SHP77 treated with DMSO at 0.1 percent for 48 hours (cell line): ENCODE measurements at places on chromosomes 6 and 20.

- no peak for DNase-seq
These were observed 5.7 kb upstream of the PLN start for GRCh38 chr6:118542184-118542952.

GRCh38 chr20:43065299-43065698 is 124.4 kb downstream of the PTPRT start:
- DNase-seq: no peak

GRCh38 chr6:29653452-29654038 is 3.3 kb upstream of the MOG start:
- peak; percentile 68 for DNase-seq

DNA sequence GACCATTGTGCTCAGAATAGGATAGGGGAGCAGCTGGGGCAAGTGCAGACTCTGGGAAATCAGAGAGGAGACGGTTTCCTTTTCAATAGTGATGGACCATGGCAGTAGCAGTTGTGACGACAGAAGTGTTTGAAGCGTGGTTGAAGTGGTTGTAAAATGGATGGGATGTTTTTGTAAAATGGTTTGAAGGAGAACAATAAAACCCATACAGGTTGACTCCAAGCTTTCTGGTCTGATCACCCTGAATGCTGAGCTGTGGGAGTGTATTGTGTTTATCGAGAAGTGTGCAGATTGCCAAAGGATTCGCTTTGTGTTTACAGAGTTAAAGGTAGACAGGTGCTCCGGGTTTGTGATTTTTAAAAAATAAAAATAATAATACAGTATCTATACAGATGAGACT is 255.2 kb upstream of the SULF2 start:
- no peak for DNase-seq

DNA sequence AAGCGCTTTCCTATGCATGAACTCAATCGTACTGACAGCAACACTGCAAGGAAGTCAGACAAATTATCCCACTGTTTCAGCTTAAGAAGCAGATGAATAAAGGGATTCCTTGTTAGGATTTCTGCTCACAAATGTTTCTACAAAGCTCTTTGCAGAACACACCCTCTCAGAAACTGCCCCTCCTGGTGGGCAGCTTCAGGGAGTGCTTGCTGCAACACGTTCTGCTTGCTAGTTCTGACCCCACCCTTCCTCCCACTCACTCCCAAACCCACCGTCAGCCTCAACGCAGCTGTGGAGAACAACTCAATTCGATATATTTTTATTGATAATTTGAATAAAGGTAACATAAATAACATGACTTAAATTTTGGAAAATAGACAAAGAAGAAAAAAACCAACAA is 250.8 kb upstream of the PRDM1 start:
- no peak for DNase-seq

DNA sequence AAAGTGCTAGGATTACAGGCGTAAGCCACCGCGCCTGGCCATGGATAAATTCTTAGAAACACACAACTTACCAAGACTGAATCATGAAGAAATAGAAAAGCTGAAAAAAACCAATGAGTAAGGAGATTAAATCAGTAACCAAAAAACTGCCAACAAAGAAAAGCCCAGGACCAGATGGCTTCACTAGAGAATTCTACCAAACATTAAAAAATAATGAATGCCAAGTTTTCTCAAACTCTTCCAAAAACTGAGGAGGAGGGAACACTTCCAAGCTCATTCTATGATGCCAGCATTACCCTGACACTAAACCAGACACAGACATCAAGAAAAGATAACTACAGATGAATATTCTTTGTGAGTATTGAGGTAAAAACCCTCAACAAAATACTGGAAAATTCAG is 44.3 kb downstream of the USP49 start:
- no peak for DNase-seq

GRCh38 chr6:47917811-47918210 is 136.0 kb downstream of the OPN5 start:
- no peak for DNase-seq

DNA sequence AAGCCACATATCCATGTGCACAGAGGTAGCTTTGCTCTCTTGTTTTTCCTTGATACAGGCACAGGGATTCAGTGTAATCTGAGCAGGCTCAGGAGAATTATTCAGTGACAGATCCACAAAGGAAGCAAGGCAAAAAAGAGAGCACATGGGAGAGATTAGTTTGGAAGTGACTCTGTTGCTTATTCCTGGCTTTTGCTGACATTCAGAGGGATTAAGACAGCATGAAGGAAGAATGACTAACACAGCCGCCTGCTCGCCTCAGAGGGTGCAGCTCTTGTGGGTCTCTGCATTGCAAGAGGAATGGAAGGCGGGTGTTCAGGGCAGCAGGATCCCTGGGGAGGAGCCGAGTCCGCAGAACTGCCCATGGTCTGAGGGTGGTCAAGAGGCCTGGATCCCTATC is 203.4 kb upstream of the KCNQ5 start:
- DNase-seq: no peak

DNA sequence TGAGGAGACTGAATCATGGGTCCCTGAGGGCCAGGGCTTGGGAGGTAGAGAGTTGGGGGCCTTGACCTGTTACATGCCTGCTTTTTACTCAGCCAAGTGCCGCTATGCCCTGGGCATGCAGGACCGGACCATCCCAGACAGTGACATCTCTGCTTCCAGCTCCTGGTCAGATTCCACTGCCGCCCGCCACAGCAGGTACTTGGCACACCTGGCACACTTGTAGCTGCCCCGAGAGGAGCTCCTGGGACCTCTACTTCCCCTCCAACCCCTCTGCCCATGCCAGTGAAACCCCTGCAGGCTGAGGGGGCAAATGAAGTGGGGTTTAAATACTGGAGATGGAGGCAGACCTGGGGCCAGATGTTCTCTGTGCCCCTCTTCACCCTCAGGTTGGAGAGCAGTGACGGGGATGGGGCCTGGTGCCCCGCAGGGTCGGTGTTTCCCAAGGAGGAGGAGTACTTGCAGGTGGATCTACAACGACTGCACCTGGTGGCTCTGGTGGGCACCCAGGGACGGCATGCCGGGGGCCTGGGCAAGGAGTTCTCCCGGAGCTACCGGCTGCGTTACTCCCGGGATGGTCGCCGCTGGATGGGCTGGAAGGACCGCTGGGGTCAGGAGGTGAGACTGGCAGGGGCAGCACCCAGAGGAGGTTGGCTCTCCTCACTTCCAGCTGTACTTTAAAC is 4.6 kb downstream of the DDR1 start:
- DNase-seq: no peak

DNA sequence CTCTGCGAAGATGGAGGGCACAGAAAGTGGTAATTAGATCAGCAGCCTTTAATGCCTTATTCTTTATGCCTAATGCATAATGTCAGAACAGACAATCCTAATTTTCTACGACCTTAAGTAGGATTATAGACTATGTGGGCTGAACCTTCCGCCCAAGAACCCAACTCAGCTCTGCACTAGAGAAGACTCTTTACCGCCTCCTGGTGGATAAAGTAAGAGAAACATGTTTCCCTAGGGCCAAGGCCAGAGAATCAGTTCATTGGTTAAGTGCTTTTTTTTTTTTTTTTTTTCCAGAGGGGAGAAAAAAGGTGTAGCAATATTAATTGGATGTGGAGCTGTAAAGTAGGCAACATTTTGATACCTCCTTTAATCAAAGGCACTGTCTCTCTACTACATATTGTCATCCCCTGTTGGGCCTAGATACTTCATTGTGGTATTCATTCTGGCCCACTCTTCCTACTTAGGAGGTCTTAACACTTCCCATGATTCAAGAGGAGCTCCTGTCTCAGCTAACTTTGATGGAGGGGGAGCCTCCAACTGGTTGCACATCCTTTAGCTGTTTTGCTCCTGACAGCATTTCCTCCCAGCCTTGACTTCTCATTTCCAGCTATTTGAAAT is 124.9 kb upstream of the NRN1 start:
- DNase-seq: no peak

DNA sequence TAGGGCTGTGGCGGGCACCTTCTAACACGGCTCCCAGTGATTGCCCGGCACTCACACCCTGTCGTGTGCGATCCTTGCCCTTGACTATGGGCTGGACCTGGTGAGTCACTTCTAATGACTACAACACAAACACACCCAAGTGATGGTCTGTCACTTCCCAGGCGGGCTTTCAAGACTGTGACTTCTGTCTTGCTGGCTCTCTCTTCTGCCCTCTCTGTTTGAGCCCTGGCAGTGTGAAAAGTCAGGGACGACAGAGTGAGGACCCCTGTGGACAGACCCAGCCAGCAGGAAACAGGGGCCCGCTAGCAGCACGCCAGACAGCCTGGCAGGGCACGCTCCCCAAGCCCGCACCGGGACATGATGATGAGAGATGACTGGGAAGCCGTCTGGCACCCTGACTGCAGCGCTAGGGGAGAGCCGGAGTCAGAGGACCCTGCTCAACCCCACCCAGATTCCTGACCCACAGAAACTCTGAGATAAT is 43.0 kb downstream of the KIF16B start:
- no peak for DNase-seq

- no peak for DNase-seq
These were observed 77.1 kb downstream of the SOD2 start for GRCh38 chr6:159615918-159616317.

- no peak for DNase-seq
These were observed 1.7 kb downstream of the GHRH start for GRCh38 chr20:37259865-37260264.

DNA sequence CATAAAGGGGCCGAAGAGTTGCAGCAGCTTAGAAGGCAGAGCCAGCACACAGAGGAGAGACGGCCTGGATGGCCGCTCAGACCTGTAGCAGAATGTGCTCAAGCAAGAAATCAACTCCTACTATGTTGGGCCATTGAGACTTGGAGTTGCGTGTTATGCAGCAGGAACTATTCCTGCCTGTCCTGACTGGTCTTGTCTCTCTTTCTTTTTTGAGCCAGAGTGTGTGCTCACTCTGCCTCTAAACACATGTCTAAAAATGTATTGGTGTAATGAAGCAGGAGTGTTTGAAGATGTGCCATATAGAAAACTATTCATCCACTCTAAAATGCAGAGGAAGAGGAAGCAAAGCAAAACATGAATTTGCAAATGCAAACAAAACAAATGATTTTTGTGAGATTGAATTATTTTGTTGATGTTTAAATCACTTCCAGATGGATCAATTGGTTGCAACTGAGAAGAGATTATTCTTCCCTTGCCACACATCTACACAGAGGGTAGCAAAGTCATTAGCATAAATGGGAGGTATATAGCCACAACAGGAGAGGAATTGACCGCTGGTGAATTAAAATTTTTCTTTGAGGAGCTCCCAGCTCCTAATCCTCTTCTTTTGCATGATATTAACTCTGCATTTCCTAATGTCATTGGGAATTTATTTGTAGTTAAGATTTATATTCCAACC is 20.4 kb upstream of the SYNJ2 start:
- no peak for DNase-seq

DNA sequence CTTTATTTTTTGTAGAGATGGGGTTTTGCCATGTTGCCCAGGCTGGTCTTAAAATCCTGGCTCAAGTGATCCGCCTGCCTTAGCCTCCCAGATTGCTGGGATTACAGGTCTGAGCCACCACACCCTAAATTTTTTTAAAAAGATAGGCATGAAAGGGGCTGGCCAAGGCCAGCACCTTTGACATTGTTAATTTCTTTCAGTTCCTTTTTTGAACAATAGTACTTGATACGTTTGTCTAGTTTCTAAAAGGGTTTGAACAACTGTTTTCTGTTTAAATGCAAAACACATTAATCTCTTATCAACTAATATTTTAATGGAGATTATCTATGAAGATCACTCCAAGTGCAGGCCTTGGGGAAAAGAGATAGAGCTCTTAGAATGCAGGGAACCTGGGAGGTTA is 37.6 kb upstream of the PTPRK start:
- no peak for DNase-seq

DNA sequence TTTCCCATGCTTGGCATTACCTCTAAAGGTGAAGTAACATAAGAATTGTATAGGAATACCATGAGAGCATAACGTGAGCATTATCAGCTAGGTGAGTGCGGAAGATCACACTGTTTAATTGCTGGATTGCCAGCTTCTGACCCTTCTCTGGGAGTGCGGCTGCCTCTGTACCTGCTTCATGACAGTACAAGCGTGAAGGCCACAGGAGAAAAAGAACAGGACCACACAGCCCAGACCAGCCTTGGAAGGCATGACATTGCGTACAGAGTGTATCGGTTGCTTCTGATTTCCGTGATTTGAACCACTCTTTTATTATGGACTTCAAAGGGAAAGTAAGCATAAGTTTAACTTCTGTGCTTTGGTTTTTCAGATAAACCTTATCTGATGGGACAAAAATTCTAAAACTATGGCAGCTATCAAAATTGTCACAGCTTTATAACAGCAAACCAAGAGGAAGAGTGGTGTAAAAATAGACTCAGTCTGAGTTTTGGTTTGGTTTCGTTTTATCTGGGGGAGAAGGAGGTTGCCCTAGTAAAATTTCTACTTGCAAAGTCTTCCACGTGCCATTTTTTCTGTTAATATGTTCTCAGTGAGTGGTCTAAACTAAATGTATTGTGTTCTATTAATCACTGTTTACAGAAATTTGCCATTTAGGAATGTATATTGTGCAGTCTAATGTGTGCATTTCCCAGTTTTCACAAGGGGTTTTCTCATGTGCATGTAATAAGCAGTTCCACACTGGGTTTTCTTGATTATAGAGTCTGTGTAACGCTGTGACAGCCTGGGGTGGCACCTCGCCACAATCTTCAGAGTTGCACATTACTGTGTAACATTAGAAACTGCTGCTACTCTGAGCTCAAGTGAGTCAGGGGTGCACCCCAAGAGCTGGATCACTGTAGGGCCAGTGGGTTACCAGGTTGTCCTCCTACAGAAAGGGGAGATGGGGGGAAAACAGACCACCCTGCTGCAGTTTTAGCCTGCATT is 97.3 kb downstream of the RPP40 start:
- DNase-seq: no peak

DNA sequence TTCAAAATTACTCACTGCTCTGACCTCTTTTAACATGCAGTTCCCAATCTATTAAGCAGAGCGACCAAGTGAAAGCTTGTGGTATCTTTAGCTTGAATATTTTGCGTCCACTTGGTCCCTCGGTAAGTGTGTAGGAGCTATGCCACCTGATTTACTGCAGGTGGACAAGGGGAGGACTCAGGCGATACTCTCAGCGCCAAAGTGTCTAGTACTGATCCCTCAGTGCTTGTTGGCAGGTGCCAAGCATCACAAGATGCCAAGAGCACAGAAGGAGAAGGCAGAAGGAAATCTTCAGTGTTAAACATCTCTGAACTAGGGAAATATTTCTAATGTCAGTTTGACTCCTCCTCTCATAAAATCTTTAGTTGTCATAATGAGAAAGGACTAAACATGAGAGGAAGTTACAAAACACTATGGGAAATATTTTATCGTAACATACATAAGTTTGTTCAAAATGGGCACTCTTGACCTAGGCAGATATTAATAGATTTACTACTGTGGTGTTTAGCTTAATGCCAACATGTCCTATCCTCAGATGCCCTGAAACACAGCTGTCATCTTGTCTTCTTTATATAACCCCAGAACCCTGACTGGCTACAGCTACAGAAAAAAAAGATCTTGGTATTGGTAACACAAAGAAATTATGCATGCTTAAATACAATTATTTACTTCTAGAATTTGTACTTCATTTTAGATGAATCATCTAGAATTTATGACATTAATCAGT is 19.5 kb downstream of the NHLRC1 start:
- DNase-seq: no peak

DNA sequence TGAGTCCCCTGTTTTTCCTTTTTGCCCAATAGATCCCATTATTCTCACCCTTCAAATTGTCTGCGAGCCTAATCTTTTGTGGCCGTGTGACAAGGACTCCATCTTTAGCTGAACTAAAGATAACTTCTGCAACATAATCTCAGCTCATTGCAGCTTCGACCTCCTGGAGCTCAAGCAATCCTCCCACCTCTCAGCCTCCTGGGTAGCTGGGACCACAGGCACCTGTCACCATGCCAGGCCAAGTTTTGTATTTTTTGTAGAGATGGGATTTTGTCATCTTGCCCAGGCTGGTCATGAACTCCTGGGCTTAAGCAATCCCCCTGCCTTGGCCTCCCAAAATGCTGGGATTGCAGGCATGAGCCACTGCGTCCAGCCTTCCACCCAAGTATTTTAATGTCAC is 161.0 kb downstream of the GJA1 start:
- no peak for DNase-seq
